Pulmonary artery endothelial cell (primary cell): ENCODE measurements at places on chromosomes 1 and 21. TPM values are rescaled to one million over a fixed set of nuclear protein-coding genes. Genes with fewer than 3 reads are reported as not detected.

GRCh38 chr1:242738702-242739645 lies 214.5 kb upstream of the PLD5 start:
- no peak for DNase-seq

DNA sequence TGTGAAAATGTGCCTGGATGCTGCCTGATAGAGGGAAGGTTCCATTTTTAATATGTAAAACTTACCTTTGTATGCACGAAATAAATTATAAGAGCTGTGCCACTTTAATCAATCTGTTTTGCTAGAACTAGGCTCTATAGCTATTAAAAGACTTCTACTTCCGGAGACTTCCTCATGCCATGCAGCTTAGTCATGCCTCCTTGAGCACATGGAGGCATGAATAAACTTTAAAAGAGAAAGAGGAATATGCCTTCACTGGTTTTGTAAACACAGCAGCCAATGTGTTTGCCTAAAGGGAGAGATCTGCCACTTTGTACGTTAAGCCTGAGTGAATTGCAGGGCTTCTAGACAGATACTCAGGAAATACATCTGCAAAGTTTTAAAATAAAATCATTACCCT lies 604.6 kb downstream of the LRRIQ3 start:
- peak; percentile 24 for DNase-seq

GRCh38 chr1:145927063-145927886 lies at the start of gene RBM8A:
RBM8A (minus strand) TSS chr1:145927484; CDS start chr1:145927426, 58 bp downstream.
- peak; percentile 96 for DNase-seq

GRCh38 chr1:185693654-185694053 lies 40.5 kb upstream of the HMCN1 start:
- no peak for DNase-seq

- DNase-seq = no peak
Observed at GRCh38 chr21:44885615-44886014, 12.1 kb upstream of the PTTG1IP start.

DNA sequence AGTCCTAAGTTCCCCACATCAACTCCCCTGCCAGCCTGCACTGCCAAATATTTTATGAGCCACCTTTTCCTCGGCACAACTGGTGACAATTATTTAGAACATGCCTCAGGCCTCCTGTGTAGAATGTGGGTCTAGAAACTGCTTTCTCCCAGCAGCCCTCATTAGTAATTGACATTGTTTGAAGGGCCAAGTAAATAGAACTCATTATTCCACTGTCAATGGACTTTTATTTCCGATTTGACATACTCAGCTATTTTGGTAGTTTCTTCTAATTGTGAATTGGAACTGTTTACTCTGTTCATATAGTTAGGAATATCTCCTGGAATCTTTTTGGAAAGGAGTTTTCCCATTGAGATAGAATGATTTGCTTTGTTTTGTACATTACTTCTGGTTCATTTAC lies 168.8 kb upstream of the L1TD1 start:
- DNase-seq = no peak

- no peak for DNase-seq
Observed at GRCh38 chr1:116426401-116426800, 53.4 kb downstream of the ATP1A1 start.

DNA sequence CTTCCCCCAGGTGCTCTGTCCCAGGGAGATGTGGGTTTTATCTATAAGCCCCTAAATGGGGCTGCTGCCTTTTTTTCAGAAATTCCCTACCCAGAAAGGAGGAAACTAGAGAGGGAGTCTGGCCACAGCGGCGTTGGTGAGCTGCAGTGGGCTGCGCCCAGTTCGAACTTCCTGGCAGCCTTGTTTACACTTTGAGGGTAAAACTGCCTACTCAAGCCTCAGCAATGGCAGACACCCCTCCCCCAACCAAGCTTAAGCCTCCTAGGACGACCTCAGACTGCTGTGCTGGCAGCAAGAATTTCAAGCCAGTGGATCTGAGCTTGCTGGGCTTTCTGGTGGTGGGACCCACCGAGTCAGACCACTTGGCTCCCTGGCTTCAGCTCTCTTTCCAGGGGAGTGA lies 46.2 kb upstream of the PAPPA2 start:
- no peak for DNase-seq

DNA sequence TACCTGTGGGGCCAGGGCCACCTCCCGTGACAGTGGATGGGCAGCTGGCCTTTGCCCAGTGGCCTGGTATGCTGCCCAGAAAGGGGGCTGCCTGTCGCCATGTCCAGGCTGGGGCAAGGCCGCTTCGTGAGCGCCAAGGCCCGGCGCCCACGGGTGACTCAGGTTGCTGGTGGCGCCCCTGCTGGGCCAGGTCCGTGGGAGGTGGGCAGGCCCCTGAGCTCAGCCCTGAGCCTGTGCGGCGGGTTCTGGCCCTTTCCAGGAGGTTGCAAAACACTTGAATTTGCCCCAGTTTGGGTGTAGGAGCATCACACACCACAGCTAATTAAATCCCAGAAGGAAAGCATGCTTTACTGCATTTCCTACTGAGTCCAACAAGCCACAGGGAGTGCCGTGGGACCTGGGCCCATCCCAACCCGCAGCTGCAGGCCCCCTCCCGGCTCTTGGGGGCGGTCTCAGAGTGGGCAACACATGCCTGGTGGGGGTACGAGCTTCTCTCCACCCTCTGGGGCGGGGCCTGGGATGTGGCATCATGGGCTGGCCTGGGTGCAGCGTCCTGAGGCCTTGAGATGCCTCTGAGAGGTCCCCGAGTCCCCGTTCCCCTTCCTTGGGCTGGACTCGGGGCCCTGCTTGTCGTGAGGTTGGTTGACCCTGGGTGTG lies 159.8 kb downstream of the PEX14 start:
- DNase-seq = no peak

GRCh38 chr21:42459082-42459460 lies 37.0 kb downstream of the RSPH1 start:
- DNase-seq = no peak

GRCh38 chr1:211975152-211975941 lies 60.0 kb downstream of the INTS7 start:
- DNase-seq = no peak

DNA sequence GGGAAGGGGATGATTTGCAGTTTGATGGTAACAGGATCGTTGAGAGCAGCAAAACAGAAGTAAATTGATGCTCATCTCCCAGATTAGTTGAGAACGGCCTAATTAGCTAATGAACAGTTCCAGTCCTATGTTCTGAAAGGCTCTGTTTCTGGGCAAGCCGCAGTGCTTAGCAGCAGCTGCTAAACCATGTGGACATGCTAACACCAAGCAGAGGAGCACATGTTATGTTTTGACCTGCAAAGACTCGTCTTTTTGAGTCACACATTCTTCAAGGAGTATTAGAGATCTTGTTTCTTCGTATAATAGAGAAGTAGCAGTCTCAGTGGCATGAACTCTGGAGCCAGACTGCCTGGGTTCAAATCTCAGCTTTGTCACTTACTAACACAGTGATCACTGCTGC lies 58.1 kb downstream of the CACNA1E start:
- no peak for DNase-seq

GRCh38 chr1:205735218-205735617 lies 14.8 kb downstream of the NUCKS1 start:
- no peak for DNase-seq

- DNase-seq = no peak
Observed at GRCh38 chr1:107105914-107106313, 34.9 kb upstream of the NTNG1 start.

- DNase-seq = no peak
Observed at GRCh38 chr1:117336088-117336817, 31.0 kb upstream of the MAN1A2 start.

Gene IL20
- not detected in 2 replicates for total RNA-seq

Gene VAV3
- 1.1 TPM in 2 replicates for total RNA-seq

Gene FAM72B
- 2.2 and 6.9 TPM in 2 replicates for total RNA-seq

Gene SH3BGR
- 1.6 TPM in 1 of 2 replicates, not detected in the other for total RNA-seq

Gene ABCG1
- 19.5 and 37.8 TPM in 2 replicates for total RNA-seq

Gene USP1
- total RNA-seq = 37.8 and 45.0 TPM in 2 replicates
